ENCODE measurements at places on chromosomes 4 and X.

GRCh38 chrX:132031867-132032266 lies 8.8 kb downstream of the STK26 start:
- DNase-seq, result no peak

DNA sequence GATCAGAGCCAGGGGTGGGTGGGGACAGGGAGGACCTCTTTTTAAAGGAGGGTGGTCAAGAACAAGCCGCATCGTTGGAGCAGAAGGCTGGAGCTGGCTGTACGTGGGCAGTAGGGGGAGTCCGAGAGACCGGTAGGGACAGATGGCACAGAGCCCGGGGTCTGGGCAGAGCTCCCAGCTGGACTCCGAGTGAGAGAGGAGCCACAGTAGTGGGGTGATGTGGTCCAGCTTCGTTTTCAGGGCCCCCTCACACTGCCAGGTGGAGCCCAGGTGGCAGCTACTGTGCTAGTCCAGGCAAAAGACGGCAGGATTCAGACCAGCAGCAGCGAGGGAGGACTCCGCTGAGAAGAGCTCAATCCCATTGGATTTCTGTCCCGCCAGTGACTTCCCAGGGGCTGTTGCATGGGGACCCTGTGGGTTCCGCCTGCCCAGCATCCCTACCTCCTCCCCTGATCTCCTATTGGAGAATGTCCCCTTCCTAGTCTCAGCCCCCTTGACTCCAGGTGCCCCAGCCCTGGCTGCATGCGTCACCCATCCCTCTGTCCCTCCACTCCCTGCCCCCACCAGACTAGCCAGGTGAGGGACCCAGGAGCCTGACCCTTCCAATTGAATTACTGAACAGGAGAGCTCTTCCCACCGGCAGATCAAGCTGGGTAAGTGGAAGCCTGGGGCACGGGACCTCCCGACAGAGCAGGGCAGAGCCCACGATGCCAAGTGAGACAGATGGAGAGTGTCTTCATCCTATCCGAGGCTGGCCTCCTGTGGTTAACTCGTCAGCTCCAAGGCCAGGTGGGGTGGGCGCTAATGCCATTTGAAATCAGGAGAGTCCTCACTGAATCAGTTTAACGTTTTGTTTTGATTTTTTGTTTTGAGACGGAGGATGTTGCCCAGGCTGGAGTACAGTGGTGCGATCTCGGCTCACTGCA lies 2.9 kb downstream of the ARHGAP4 start:
- no peak for DNase-seq

- DNase-seq, result no peak
Measured at GRCh38 chrX:129523079-129523911, at the start of gene SMARCA1. SMARCA1 (minus strand) TSS chrX:129523490; CDS start chrX:129523370, 120 bp downstream.

GRCh38 chr4:178356725-178357124 lies 914.5 kb upstream of the AGA start:
- DNase-seq, result no peak

DNA sequence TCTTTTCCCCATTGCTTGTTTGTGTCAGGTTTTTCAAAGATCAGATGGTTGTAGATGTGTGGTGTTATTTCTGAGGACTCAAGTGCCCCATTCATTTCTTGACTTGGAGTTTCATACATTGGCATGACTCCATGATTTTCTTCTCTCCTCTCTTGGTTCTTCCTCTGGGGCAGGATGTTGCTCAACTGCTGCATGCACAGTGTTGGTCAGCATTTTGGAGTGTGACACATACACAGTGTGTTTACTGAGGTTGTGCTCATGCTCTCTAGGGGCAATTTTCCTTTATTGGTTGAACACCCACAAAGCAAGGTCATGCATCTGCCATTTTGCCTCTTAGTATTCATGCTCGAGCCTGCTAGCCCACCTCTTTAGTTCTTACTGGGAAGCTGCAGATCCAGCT lies 1993.8 kb downstream of the ARAP2 start:
- DNase-seq, result no peak

DNA sequence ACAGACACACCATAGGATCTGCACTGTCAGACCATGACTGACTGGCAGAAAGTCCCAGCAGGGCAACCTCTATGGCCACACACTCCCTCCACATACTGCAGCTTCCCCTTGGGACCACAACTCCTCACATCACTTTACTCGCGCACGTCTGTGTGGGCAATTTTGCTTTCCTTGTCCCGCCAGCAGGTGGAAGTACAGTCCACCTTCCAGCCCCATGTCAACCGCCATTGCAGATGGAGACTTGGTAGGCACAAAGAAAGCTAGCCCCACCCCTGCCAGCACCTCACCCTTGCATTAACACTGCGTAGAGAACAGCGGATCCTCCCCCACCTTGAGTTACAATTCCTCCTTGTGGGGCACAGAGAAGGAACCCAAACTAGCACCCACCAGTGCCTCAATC lies 74.4 kb upstream of the NAP1L2 start:
- DNase-seq, result no peak

- DNase-seq, result no peak
Measured at GRCh38 chr4:8229331-8229975, 30.4 kb downstream of the SH3TC1 start.

DNA sequence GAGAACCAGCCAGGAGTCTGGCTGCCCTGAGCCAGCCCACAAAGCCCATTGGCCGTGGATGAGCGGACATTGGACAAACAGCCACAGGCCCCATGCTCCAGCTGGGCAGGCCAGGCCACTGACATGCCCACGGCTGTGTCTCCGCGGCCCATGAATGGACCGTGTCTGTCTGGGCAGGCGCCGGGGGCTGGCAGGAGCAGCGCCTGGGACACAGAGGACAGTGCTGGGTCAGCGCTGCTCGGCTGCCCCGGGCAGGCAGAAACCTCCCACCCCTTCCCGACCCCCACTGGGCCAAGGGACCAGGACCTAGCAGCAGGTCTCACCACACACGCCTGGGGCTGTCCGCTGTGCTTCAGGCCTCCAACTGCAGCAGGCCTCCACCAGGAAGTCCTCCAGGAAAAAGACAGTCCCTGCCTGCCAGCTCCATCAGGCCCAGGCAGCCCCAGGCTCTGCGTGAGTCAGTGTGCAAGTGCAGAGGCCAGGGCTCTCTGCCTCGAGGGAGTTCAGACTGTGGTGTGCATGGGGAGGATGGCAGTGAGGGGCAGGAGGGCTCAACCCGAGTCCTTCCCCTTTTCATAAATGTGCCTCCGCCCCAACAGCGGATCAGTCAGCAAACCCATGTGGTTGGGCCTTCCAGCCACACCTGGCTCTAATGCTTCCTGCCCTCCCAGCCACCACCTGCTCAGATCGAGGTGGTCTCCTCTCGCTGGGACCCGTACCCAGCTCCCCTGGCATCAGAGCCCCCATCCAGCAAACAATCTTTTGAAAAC lies 17.2 kb upstream of the FGFR3 start:
- no peak for DNase-seq

GRCh38 chr4:128812442-128813235 lies 3.1 kb downstream of the JADE1 start:
- DNase-seq, result no peak

DNA sequence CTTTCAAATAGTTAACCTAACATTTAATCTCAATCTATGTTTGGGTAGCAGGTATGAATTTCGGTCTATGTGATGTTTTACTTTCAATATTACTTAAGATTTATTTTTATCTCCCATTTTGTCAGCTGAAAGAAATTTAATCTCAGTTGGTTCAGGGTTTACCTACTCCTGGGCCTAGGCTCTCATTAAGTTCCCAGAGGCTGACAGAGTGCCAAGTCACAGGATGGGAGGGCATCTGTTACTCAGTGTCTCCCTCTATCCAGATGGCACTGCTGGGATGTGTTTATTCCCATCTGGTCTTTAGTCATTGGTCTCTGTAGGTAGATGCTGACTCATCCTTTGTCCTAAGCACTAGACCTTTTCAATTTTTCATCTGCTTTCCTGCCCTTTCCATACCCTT lies 129.4 kb upstream of the ARSJ start:
- DNase-seq, result no peak

DNA sequence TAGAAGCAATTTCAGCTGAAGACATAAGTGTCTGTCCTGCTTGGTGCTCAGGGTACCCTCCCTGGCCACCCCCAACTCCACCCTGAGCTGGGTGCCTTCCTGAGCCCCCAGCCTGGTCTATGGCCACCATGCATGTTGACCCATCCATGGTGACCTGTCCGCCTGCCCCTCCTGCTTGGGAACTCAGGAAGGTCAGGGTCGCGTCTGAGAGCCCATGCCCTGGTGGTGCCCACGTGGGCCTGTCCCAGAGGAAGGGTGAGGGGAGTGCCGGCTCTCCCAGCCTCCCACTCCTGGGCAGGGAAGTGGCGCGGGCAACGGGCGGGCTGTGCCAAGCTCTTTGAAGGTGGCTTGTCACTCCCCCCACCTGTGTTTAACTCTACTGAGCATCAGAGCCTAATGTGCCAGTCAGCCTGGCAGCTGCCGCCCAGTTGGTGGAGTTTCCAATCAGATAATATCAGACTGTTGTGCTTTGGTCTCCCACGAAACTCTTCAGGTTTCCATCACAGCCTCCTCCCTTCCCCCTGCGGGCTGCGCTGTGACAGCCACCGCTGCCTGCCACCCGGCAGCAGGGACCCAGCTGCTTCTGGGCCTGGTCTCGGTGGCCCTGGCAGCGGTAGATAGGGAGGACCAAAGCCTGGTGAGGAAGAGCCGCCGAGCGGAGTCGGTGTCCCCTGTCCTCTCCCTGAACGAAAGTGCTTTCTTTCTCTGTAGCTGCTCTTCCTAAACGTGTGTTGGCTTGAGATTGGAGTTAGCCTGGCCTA lies 4.8 kb downstream of the SH3BP2 start:
- no peak for DNase-seq

- no peak for DNase-seq
Measured at GRCh38 chrX:102837847-102838246, 99.2 kb upstream of the RAB40AL start.

- no peak for DNase-seq
Measured at GRCh38 chr4:154491341-154492271, at the start of gene DCHS2. DCHS2 (minus strand) TSS chr4:154491799; CDS start chr4:154491355, 444 bp downstream.

DNA sequence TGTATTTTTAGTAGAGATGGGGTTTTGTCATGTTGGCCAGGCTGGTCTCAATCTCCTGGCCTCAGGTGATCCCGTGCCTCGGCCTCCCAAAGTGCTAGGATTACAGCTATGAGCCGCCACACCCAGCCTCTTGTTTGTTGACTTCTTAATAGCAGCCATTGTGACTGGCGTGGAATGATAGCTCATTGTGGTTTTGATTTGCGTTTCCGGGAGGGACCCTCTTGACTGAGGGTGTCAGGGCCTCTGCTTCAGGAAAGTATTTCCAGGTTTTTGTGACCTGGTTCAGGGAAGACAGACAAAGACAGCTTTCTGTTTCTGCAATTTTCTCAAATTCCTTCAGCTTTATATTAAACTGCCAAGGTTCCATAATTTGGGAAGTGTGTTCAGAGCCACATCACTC lies 15.1 kb downstream of the CSF2RA start:
- no peak for DNase-seq

GRCh38 chr4:89737888-89738287 lies 99.1 kb downstream of the SNCA start:
- DNase-seq, result no peak

DNA sequence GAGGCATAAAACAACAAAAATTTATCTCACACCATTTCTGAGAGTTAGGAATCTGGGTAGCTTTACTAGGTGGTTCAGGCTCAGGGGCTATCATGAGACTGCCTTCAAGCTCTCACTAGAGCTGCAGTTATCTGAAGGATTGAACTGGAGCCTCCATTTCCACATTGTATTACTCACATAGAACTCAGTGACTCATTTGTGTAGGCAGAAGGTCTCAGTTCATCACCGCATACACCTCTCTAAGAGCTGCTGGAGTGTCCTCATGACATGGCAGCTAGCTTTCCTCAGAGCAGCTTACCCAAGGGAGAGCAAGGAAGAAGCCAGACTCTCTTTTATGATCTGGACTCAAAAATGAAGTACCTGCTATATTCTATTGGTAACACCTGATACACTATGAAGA lies 389.2 kb downstream of the IQCM start:
- DNase-seq, result no peak

GRCh38 chrX:9088896-9089295 lies 55.0 kb upstream of the FAM9B start:
- DNase-seq, result no peak

GRCh38 chrX:103017542-103017941 lies 46.4 kb downstream of the BEX1 start:
- DNase-seq, result no peak

- DNase-seq, result no peak
Measured at GRCh38 chr4:125529071-125529470, 214.3 kb downstream of the FAT4 start.

GRCh38 chrX:42755815-42756214 lies 22.1 kb downstream of the PPP1R2C start:
- DNase-seq, result no peak

- peak; percentile 3 for DNase-seq
Measured at GRCh38 chr4:84582988-84583875, at the start of gene CDS1. CDS1 (plus strand) TSS chr4:84583127; CDS start chr4:84583402, 275 bp downstream.

DNA sequence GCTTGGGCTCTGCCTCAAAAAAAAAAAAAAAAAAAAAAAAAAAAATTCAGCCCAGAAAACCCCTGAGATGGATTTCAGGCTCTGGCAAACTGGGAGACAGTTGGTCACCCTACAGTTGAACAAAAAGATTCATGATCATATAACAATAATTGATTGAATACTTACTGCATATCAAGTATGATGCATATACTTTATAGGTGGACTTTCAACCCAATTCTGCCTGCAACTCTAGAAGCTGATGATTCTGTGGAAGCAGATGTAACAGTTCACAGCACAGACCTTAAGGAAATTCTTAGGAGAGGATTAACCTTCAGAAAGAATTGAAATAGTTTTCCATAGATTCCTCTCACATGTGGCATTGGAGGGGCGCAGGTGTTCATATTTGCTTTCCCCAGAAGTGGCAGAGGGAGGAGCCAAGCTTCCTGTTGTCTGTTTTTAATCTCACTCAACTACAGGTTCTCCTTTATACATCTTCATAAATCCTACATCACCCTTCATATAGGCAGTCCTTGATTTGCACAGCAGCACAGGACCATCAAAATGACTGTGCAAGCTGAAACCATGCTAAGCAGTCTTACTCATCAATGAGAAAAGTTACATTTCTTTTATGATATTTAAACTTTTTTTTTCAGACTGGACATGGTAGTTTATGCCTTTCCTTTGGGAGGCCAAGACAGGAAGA lies 149.4 kb upstream of the KLF3 start:
- no peak for DNase-seq

- DNase-seq, result no peak
Measured at GRCh38 chr4:114383721-114384120, 214.9 kb upstream of the UGT8 start.

- no peak for DNase-seq
Measured at GRCh38 chr4:148265627-148266026, 176.6 kb downstream of the NR3C2 start.

DNA sequence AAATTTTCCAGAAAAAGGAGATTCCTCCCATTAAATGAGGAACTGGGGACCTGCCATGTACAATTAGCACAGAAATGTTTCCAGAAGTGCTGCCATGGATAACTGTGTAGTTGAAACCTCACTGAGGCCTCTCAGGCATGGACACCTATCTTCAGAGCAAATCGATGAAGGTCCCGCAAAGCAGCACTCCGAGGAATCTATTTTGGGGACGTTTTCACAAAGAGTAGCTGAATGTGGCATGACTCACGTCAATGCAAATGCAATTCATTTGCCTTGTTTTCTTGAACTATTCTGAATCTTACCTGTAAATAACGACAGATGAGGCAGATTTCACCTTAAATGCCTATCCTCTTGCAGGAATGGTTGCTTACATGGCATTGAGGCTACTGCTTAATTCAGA lies 87.1 kb upstream of the STS start:
- DNase-seq, result no peak

GRCh38 chr4:57985161-57985560 lies 875.0 kb upstream of the IGFBP7 start:
- DNase-seq, result no peak

GRCh38 chrX:63354484-63354883 lies 3.4 kb upstream of the SPIN4 start:
- DNase-seq, result no peak

Measured in GM18507 (cell line).